ENCODE measurements at places on chromosomes 2 and 18.

GRCh38 chr2:134301099-134301927 is 47.4 kb downstream of the MGAT5 start:
- DNase-seq = peak; percentile 20

DNA sequence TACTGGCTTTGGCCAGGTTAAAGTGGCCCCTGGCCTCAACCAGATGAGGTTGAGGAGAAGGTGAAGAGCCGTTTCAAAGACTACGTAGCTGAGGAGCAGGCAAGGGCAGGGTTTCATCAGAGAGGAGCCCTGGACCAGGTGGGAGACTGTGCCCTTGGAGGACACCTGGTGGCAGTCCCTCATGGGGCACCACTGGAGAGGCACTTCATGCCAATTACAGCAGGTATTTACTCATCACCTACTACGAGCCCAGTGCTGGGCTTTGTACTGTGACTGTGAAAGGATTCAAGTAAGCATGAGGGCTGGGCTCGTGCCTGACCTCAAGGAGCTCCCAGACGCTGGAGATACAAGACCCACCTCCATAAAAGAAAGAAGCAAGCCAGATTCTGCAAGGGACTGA is 37.6 kb downstream of the SMAD7 start:
- DNase-seq = peak; percentile 1

- no peak for DNase-seq
Observed at GRCh38 chr2:150165988-150166312, 321.5 kb downstream of the RND3 start.

DNA sequence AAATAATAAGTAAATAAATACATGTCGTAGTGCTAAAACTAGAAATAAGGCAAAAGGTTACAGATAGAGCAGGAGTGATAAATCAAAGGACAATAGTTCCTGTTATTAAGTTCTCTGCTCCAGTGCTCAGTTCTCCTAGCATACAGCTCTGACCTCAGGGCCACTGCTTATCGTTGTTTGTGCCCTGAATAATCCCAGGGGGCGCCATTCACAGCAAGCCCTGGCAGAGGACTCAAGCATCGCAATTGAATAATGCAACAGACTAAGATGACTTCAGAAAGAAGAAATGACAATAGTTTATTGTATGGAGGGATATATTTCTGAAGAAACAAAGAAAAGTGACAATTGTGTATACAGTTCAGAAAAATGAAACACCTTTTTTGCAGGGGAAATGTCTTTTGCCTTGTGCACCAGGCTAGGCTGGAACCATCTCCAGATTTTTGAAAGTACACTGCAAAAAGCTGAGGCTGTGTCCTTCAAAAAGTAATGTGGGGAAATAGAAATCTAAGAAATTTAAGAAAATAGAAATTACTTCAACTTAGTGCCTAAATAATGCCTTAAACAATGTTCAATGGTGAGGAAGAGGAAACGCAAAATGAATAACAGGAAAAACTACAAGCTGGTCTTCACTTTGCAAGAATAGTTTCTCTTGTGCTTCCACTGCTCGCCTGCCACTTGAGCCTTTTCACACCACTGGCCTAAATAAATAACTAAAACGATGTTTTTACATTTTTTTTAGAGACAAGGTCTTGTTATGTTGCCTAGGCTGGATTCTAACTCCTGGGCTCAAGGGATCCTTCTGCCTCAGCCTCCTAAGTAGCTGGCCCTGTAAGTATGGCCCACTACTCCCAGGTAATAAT is 19.0 kb upstream of the CCNYL1 start:
- peak; percentile 46 for DNase-seq

- DNase-seq = peak; percentile 58
Observed at GRCh38 chr2:218963601-218964000, 4.1 kb downstream of the CDK5R2 start.

DNA sequence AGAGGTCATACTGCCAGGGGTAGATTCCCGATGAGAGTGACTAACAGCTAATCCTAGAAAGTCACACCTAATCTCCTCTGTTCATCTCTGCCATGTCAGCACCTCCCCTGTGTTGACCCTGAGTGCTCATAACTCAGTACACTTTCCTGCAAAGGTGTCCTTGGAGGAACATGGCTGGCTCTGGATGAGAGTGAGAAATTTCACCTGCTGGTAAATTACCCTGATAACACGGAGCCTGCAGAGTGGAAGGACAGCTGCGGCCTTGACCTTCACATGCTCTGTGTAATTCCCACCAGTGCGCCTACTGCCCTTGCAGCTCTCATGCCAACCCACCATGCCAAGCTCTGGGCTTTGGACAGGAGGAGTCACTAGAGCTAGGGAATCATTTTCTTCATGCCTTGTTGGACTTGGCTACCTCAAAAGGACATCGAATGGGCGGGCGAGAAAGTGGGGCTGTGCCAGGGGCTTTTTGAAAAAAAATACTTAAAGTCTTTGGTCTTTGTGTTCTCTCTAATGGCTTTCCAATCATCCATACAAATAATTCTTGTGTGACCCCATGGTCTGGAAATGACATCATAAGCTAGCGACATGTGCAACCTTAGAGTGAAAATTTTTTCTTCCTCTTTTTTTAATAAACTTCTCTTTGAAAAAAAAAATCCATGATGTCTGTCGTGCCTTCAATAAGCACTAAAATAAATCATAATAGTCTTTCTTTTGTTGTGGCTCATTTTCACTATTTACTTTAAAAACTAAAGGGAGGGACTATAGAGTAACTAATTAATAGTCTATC is 319.9 kb downstream of the MYCN start:
- no peak for DNase-seq

DNA sequence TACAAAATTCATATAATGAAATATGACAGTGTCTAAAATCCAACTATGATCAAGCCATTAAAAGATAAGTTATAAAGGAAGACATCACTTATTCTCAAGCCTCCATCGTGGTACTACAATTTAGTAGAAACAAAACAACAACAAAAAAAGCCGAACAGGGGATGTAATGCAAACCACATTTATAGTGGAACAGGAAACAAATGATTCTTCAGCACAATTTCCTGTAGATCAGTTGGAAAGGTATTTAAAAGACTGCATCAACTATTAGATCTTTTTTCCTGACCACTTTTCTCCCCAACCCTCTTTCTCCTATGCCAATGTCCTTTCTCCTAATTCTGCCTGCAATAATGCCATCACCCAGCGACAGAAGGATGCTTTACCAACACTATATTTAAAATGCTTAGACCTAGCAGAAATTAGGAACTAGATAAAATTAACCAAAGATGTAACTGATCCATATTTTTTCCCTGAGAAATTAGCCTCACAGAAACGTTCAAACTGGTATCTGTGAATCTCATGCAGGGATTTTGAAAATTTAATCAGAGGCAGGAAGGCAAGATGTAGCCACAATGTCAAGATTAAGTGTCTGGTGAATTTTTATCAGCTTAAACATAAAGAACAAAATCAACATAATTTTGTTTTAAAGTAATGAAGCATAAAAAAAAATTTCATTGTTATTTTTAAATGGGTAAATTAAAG is 271.4 kb downstream of the TCF4 start:
- no peak for DNase-seq

DNA sequence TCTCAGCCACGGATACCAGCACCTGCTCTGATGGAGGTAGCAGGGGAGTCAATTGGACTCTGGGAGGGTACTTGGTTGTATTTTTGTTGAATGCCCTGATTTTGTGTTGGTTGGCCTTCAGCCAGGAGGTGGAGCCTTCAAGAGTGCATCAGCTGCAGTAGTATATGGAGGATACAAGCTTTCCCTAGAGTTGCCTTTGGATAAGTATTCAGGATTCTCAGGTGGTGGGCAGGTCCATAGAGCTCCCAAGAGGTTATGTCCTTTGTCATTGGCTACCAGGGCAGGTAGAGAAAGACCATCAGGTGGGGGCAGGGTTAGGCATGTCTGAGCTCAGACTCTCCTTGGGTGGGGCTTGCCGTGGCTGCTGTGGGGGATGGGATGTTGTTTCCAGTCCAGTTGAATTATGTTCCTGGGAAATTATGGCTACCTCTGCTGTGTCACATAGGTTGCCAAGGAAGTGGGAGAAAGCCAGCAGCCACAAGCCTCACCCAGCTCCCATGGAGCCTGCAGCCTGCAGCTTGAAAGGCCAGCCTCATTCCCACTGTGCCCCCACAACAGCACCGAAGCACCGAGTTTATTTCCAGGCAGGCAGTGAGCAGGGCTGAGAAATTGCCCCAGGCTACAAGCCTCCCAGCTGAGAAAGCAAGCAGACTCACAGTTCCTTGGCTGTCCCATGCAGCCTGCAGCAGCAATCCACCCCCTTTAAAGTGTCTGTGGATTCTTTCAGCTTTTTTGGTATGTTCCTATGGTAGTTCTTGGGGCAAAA is 38.6 kb upstream of the CHST9 start:
- peak; percentile 15 for DNase-seq

GRCh38 chr18:8357320-8357719 is 251.9 kb upstream of the RAB12 start:
- no peak for DNase-seq

- peak; percentile 49 for DNase-seq
Observed at GRCh38 chr2:104850361-104851290, 3.3 kb upstream of the POU3F3 start.

DNA sequence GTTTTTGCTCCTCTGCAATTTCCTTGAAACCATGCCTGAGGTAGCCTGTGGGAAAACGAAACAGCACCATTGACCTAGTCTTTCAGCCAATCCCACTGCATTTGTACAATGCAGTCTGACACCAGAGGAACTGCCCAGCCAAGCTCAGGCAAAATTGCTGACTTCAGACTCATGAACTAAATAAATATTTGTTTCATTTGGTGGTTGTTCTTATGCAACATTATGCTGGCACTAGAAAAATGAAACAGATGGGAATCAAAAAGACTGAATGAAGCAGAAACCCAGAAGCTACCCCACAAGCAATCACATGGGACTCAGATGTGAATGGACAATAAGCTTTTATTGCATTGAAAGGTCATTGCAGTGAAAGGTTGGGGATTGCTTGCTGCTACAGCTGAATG is 1.7 kb downstream of the NAT8 start:
- DNase-seq = no peak

DNA sequence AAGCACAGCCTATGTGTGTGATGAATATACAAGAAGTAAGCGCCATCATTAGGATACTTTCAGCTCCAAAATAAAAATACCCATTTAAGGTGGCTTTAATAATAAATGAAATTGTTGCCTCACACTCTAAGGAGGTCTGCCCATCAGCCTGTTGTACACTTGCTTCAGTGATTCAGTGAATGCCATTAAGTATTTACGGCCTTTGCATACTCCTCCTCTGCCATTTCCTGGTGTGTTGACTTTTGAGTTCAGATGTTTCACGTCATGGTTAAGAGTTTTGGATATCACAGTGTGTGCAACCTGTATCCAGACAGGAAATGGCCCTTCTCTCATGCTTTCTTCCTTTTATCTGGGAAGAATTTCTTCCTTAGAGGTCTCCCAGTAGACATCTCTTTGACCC is 38.6 kb upstream of the SNORC start:
- DNase-seq = no peak

DNA sequence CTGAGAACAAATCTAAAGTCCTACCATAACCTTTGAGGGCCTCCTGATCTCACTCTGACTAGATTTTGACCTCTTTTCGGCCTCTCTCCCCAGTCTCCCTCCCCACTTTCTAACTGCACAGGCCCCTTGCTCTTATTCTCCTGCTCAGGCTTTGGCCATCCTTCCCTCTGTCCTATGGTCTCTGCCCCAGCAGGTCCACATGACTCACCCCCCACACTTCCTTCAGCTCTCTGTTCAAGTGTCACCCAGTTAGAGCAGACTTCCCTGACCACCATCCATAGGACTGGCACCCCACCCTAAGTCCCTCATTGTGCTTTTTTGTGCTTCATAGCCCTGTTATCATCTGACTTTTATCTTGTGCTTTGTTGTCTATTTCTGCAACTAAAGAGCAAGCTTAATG is 41.2 kb upstream of the NT5C1B start:
- DNase-seq = no peak

- no peak for DNase-seq
Observed at GRCh38 chr2:55431982-55432627, 12.4 kb upstream of the CCDC88A start.

GRCh38 chr2:120402508-120402907 is 56.6 kb downstream of the INHBB start:
- no peak for DNase-seq

GRCh38 chr2:144774809-144775208 is 254.9 kb upstream of the ZEB2 start:
- no peak for DNase-seq

DNA sequence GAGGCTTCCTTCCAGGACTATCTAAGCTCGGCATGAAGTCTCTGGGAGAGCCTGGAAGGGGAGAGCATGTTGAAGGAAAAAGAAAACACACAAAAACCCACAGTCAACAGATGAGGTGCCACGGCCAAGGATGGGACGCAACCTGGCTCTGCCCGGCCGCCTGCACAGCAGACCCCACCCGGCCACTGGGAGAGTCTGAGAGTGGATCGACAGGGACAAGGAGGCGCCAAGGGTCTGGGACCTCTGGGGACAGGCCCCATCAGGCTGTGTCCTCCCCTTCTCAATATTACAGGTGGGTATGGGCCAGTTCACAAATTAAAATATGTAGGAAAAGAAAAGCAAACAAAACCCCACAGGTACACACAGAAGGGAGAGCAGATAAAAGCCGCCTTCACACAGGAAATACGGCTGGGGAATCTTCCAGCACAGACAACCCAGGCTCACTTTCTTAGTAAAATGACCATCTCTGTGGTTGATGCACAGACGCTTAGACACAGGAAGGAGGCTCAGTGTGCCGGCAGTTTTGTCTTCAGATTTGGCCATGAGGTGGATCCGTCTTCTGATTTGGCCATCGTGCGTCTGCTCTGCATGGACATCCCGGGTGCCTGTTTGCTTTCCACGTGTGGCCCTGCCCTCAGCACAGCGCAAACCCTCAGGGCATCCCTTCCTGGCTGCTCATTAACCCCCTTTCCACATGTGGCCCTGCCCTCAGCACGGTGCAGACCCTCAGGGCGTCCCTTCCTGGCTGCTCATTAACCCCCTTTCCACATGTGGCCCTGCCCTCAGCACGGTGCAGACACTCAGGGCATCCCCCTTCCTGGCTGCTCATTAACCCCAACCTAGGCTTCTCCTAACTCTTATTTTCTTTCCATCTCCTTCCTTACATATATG is 138.4 kb downstream of the EIPR1 start:
- DNase-seq = no peak
